Stimulated activated CD4-positive, alpha-beta T cell treated with anti-CD3 and anti-CD28 coated beads, Interleukin-15, amount 100 ng/mL, for 24 hours (primary cell): ENCODE measurements at places on chromosomes 11 and 22.
A peak's percentile ranks its signal among the peaks of the same experiment; 100 is the strongest.

- DNase-seq: peak; percentile 64
Measured at GRCh38 chr22:43993072-43993760, 30.9 kb upstream of the PARVB start.

- no peak for DNase-seq
Measured at GRCh38 chr11:91158297-91158696, 935.4 kb upstream of the CHORDC1 start.

DNA sequence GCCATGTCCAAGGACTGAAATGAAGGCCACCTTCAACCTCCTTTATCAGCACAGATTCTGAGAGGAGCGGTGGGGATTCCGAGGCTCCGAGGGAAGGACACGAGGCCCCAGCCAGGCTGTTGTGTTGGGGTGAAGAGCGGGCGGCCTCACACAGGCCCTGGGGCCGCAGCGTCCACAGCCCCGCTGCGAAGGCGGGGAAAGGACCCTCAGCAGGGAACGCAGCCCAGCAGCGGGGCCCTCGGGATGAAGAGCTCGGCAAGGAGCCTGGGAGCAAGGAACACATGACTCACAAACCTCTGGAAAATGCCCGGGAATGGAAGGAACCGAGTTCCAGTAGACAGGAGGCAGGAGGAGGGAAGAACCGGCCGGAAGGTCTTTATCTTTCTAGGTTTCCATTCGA is 227.2 kb downstream of the BRD1 start:
- no peak for DNase-seq

DNA sequence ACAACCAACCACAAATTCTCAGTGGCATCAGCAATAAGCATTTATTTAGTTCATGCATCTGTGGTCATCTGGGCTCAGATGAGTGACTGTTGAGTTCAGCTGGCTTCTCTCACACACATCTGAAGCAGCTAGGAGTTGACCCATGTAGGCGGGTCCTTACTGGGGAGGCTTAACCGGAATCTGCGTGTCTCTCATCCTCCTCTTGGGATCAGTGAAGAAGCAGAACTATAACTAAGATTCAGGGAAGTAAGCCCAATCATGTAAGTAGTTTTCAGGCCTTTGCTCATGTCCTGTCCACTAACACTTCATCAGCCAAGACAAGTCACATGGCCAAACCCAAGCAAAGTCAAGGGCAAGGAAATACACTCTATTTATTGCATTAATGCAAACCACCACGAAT is 236.2 kb downstream of the C11orf87 start:
- DNase-seq: no peak

- no peak for DNase-seq
Measured at GRCh38 chr11:39668640-39669039, 1790.8 kb downstream of the LRRC4C start.

- no peak for DNase-seq
Measured at GRCh38 chr11:113178381-113179070, 135.9 kb upstream of the TTC12 start.

DNA sequence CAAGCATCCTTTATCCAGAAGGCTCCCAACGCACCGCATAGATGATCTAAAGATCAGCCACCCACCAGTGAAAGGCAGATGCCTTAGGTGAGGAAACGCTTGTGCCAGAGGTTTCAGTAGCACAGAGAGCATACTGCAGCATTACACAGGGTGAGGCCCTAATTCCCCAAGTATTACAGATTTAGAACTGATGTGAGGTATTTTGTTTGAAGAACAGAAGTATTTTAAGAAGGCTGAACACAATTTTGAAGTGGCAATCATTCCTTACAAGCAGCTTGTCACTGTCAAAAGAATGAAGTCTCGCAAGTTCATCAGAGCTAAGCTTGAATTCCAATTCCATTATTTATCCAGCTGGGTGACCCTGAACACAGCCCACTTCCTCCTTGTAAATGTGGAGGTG is 70.0 kb upstream of the FAT3 start:
- DNase-seq: no peak

DNA sequence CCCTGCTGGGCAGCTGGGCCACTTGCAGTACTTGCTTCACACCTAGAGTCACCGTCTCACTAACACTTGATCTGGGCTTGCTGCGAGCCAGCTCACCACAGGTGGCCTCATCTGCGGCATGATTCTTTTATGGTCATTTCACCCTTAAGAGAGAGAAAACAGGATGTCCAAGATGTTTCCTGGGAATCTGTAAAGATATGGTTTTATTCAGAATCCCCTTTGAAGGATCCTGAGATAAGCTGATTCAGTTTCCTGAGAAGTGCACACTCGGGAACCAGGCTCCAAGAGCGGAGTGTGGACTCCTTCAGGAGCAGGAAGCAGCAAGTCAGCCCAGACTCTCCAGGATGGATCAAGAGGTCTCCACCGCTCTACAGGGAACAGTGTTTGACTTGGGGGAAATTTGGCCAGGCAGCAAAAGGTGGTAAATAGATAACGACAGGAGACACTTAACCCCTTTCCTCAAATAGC is 21.8 kb upstream of the TP53AIP1 start:
- no peak for DNase-seq

DNA sequence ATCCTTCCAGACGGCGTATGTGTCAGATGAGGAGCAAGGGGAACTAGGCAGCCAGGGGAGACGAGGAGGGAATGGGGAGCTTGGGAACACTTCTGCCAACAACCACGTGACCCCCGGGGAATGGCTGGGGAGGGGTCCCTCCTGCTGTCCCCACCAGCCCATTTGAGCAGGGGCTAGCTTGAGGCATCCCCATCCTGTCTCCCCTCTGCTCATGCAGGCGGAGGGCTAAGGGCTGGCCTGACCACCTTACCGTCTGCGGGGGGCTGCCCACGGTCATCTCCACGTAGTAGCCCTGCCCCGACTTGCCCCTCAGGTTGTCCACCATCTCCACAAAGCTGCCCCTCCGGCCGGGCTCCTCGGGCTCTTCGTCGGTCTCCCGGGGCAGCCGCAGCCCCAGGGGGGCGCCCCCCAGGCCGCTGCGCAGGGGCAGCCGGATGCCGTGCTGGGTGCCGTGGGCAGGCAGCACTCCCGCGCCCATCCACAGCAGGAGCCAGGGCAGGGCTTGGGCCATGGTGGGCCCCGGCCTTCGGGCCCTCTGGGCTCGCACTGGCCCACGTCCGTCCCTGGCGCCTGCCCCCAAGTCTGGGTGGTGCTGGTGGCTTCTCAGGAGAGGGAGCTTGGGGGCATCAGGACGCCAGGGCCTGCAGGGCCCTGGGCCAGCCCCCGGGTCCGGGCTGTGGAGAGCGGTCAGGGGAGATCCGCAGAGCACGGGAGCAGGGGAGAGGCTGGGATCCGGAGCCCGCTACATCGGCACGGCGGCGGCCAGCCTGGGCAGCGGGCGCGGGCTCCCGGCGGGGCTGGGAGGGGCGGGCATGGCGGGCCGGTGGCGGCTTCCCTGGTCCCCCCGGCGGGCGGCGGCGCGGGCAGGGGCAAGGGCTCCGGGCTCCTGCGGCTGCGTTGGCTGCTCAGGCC is 515 bp downstream of the BACE1 start:
- DNase-seq: peak; percentile 46

GRCh38 chr11:69102732-69103615 is 52.8 kb upstream of the SMIM38 start:
- no peak for DNase-seq

DNA sequence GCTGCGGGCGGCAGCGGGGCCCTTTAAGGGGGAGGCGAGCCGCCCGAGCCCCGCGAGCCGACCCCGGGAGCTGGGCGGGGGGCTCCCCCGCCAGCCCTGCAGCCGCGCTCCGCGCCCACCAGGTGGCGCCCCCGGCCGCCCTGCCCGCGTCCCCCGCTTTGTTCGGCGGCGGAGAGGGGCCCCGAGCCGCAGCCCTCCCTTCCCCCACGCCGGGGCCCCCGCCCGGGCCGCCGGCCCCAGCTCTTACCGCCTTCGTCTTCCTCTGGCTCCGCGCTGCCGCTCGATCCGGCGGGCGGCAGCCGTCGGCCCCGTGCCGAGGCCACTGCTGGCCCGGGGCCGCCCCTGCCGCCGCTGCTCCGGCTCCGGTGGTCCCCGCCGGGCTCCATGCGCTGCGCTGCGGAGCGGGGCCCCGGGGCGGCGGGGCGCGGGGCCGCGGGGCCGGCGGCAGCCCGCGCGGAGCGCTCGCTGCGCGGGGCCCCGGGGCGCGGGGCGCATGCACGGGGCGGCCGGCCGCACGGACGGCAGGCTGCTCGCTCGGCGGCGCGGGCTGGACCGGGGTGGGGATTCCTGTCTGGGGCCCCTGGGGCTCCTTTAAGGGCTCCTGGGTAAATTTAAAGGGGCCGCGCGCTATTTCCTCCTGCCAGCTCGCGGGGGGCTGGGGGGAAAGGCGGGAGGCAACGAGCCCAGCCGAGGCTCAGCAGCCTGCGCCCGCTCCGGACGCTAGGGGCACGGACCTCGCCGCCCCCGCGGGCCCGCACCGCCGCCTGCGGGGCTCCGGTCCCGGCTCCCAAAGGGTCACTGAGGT is at the start of gene ZFTA:
Gene ZFTA, minus strand, starts transcription at position 539 of the 805 bp plus-strand sequence. Its CDS starts 153 bp downstream, at position 386.
- peak; percentile 71 for DNase-seq

DNA sequence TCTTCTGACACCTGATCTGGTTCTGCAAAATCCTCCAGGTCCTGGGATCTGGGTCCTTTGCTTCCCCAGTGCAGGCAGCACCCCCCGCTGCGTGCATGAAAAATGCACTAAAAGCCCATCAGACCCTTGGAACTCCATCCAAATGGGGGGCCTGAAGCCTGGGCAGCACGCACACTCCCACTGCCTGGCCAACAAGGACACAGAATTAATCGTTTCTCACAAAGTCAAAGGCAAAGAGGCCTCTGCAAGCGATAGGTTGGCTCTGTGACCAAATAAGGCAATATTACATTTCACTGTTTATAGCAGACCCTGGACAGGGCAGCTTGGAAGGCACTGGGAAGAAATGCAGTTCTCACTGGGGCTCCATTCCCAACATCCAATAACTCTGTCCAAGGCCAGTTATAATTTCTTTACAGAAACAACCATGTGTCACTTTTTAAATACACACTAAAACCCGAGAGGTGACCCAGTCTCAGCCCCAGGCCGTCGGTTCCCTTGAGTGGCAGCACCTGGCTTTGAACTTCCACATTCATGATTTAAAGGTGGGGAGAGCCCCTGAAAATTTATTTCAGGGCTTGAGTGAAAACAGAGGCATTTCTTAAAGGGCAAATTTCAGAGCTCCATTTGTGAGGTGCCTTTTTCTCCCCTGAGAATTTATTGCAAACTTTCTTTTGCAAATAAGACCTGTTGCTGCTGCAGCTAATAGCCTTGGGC is 114.4 kb upstream of the ANO1 start:
- no peak for DNase-seq

- DNase-seq: no peak
Measured at GRCh38 chr11:122709039-122709760, 53.7 kb downstream of the UBASH3B start.

DNA sequence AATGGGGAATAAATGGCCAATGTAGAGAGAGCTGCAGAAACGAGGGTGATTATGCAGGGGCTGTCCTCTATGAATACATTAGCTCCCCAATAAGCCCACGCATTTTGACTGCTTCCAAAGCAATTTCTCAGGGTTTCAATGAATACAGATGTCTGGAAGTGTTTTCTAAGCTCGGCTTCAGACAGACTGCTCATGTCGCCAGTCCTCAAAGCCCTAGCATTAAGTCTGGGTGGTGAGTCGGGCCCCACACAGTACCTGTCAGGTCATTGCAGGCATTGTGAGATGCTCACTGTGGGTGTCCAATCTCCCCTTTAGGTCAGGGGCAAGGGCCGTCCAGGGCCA is 17.9 kb upstream of the CSNK2A3 start:
- no peak for DNase-seq

- DNase-seq: no peak
Measured at GRCh38 chr11:77092382-77092781, 10.3 kb upstream of the OMP start.

DNA sequence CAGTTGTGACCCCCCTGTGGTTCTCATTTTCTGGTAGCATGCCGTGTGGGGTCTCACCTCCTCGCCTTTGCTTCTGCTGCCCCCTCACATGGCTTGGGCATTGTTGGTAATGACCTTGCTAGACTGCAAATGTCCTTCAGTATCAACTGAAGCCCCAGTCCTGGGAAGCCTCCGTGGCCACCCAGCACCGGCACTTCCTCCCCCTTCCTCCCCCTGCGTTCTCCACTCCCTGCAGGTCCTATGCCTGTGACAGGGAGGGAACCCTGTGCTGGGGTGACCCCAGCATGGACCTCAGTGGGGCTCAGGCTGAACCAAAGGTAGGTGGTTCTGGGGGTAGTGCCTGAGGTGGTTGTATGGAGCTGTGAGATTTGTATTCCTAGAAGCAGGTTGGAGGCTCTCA is 5.9 kb downstream of the ST3GAL4 start:
- no peak for DNase-seq

- DNase-seq: no peak
Measured at GRCh38 chr11:104917271-104918112, 19.2 kb upstream of the CASP12 start.

DNA sequence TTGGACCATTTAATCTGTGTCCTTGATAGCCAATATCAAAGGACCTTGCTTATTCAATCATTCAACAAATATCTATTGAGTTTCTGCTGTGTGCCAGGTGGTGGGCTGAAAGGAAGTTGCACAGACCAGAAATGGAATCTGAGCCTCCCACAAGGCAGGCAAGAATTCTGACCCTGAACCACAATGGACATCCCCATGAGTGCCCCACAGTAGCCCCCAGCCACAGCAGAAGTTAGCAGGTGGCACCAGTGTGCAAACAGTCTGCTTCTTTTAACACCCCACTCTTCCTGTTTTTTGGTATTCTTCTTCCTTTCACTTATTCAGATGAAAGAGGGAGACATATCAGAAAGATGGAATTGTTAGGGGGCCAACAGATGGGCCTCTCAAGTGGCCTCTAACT is 12.2 kb upstream of the SERPING1 start:
- no peak for DNase-seq

GRCh38 chr11:120280600-120281051 is 40.7 kb downstream of the POU2F3 start:
- DNase-seq: no peak

DNA sequence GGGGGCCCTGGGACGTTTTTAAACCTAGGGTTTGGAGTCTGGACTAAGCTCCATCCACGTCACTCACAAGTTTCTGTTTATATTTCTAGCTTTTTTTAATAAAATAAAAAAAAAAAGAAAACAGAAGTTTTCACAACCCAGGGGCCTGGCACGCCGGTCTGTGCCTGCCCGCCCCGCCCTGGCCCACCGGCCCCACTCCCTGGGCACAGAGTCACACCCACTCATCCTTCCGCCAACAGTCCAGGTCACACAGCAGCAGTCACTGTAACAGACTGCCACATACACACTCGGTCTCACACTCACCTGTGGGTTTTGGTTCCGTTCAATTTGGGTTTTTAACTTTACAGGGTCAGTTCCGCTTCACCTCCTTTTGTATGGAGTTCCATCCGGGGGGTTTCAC is 5.3 kb upstream of the ACR start:
- no peak for DNase-seq

GRCh38 chr22:41905411-41906202 is 9.3 kb downstream of the SHISA8 start:
- no peak for DNase-seq
